ENCODE measurements at places on chromosomes 4 and X.

- peak; percentile 93 for DNase-seq
These were observed at the start of gene FGD1 for GRCh38 chrX:54495814-54496516. FGD1 (minus strand) TSS chrX:54496234; CDS start chrX:54495432, 802 bp downstream.

DNA sequence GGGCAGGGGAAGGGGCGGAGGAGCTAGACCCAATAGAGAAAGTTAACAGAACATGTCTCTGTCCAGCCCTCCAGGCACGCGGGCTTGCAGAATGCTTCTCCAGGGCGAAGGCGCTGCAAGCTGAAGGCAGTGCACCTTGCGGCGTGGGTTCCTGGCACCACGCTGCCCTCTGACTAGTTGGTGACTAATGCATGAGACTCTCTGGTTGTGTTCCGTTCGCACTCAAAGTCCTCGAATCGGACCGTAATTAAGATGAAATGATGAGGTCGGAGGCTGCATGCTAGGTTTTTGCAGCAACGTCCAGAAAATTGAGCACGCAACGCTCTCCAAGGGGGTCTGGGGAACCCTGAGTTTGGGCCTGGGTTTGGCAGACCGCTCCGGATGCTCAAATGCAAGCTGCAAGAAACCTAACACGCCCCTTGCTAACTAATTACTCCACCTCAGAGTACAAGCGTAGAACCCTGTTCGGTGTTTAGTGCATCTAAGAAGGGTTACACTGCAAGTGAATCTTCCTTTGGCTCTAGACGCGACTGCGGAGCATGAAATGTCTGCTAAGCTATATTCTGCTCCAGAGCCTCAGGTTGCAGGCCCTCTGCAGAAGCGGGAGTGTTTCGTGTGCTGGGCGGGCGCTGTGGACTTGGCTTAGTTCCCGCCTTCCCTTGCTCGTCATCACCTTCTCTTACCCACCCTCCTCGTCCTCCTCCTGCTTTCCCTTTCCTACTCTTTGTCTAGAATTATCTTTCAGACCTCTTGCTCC, 57.1 kb upstream of the NKAP start:
- DNase-seq = no peak

- no peak for DNase-seq
These were observed 90.7 kb upstream of the ADRA2C start for GRCh38 chr4:3675251-3676115.

- DNase-seq = no peak
These were observed 7.2 kb upstream of the ADD1 start for GRCh38 chr4:2836391-2836859.

DNA sequence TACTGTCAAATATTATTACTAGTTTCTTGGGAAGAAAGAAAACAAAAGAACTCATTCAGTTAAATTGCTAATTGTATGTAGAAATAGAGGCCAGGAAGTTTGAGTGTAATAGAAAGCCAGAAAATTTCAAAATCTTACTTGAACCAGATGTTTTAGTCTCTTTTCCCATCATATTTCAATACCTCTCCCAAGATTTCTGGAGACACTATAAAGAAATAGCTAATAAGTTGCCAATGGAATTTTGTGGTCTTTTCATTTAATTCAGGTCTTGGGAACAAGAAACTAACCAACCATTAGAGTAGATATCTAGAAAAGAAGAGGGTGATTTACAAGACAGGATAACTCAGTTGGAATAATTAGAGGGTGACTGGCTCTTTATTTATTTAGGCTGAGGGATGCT, 112.2 kb downstream of the AGTR2 start:
- DNase-seq = no peak

- no peak for DNase-seq
These were observed 352.8 kb upstream of the EPHA5 start for GRCh38 chr4:66023061-66023460.

GRCh38 chrX:111811831-111812230, 64.2 kb upstream of the TRPC5OS start:
- no peak for DNase-seq

DNA sequence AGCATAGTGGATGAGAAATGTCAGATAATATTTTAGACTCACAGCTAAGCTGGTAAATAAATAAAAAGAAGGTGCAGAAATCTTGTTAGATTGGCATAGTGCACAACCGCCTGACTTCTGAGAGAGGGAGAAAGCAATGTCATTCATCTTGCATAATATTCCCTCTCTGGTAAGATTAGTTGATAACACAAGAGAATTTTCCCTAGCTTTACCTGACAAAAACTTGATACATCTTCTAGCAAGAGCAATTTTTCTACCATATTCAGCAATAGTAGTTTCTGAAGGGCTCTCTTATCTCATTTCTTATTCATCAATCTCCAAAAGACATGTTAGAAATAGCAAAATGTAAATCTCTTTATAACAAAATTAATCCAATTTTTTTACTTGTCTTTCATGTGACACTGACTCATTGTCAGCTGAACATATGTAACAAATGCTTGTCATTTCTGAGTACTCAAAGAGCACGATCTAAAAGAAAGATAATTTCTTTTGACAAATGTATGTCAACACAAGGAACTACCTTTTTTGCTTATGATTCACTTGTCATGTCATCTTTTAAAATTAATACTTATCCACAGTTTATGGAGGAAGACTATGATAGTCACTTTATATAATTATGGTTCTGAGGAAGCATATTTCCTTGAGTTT, 240.0 kb downstream of the ARAP2 start:
- no peak for DNase-seq

Data from 8988T (cell line).